ENCODE measurements at places on chromosomes 6 and 20.

GRCh38 chr6:128919412-128920180 is 36.7 kb downstream of the LAMA2 start:
- H3K27ac ChIP-seq = no peak overlapping the region
- no peaks in the 10 kb centered on the region for H3K27me3 ChIP-seq
- no peaks in the 10 kb centered on the region for H3K4me1 ChIP-seq
- H3K36me3 ChIP-seq = no peaks in the 10 kb centered on the region

GRCh38 chr6:42374018-42374669 is 77.6 kb downstream of the TRERF1 start:
- no peak overlapping the region for H3K27ac ChIP-seq
- peaks cover 6% of the 10 kb centered on the region for H3K4me1 ChIP-seq

GRCh38 chr20:6683021-6683977 is 84.2 kb upstream of the BMP2 start:
- no peak overlapping the region for H3K27ac ChIP-seq
- DNase-seq = no peak
- no peaks in the 10 kb centered on the region for H3K4me1 ChIP-seq
- H3K36me3 ChIP-seq = no peaks in the 10 kb centered on the region

DNA sequence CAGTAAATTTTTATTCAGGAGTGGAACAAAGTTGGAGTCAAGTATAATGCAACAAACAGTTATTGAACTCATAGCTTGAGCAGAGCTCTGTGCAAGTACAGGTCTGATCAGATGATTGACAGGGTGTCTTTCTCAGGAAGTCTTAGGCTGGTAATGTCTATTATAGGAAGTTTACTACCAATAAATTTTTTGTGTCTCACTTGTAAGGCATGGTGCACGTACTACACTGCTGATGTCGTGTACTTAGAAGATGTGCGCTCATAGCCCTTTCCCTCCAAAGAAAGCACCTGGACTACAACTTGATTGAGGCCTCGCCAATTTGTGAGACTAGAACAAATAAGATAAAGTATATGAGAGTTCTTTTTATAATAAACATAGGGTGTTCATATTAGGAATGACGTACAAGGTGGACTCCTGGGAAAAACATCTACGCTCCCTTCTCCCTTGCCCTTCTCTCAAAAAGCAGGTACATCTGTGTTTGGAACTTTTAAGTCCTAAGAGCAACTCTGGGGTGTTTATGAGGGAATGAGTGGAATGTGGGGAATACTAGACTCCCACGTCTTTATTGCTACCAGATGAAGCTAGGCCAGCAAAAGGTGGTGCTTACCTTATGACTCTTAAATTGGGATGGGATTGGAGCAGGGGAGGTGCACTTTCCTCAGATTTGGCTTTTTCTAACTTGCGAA is 1.5 kb downstream of the NDUFAF5 start:
- peak overlapping the region; percentile 79 for H3K27ac ChIP-seq
- no peak for DNase-seq
- H3K4me1 ChIP-seq = peaks cover 9% of the 10 kb centered on the region
- peaks cover 3% of the 10 kb centered on the region for H3K27me3 ChIP-seq
- peak overlapping the region; percentile 100 for H3K4me3 ChIP-seq

DNA sequence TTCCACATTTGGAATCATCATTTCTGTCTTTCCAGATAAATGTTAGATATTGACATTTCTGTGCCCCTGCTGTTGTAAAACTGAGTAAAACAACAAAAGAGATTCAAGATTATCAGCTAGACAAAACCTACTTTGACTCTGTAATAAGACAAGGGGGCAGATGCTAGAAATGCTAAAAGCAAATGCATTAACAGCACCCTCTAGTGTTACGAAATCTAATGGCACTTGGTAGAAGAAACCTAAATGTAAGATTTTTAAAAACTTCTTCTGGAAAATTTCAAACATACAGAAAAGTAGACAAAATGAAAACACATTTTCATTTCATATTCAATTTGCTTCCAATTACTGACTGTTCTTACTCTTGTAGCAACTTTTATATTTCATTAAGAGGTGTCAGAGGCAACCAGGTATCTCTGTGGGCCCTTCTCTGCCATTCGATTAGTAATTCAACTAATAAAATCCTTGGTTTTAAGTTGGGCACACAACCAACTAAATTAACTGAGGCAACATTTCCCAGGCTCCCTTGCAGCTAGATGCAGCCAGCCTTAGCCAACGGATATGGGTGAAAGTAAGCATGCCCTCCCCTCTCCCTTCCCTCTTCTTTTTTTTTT is 45.0 kb downstream of the SLC23A2 start:
- no peak overlapping the region for H3K4me3 ChIP-seq
- H3K27me3 ChIP-seq = no peaks in the 10 kb centered on the region
- H3K27ac ChIP-seq = no peak overlapping the region
- no peak for DNase-seq
- H3K4me1 ChIP-seq = no peaks in the 10 kb centered on the region

DNA sequence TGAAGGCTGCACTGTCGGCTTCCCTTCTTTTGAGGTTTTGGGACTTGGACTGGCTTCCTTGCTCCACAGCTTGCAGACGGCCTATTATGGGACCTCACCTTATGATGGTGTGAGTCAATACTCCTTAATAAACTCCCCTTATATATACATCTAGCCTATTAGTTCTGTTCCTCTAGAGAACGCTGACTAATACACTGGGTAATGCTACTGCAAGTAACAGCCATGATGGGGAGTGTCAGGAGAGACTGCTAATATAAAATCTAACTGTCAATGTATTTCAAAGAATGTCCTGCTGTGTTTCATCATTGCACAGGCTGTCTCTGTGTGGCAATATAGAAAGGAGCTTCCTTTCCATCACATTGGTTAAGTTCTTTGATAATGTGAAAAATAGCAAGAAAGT is 57.7 kb upstream of the UST start:
- no peaks in the 10 kb centered on the region for H3K27me3 ChIP-seq
- no peaks in the 10 kb centered on the region for H3K4me1 ChIP-seq
- no peak overlapping the region for H3K27ac ChIP-seq
- H3K36me3 ChIP-seq = no peaks in the 10 kb centered on the region
- DNase-seq = no peak

GRCh38 chr20:10669843-10670446 is 3.9 kb downstream of the JAG1 start:
- DNase-seq = no peak
- H3K27ac ChIP-seq = no peak overlapping the region
- H3K4me1 ChIP-seq = peaks cover 21% of the 10 kb centered on the region

Data from glutamatergic neuron (in vitro differentiated cells).